ENCODE measurements at places on chromosomes 7 and 10. TPM values are rescaled to one million over a fixed set of nuclear protein-coding genes. Genes with fewer than 3 reads are reported as not detected.
A peak's percentile ranks its signal among the peaks of the same experiment; 100 is the strongest.

DNA sequence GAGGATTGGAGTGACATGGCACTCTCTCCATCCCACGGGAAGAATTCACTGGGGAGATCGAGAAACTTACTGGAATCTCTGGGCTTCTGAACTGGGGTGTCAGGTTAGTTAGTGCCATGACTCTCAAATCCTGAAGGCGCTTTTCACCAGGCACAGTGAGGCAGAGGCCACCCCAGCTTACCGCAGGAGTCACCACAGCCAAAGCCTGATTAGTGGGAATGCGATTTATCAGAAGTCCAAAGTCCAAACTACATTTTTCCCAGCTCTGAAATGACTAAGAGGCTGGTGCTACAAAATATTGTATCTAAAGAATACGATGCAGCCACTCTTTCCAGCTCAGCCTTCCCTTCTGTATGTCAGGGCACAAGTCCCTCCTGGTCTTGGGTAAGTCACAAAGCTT, 334.8 kb upstream of the SHH start:
- DNase-seq = no peak

- no peak for DNase-seq
Measured at GRCh38 chr7:44093102-44093641, 10.8 kb upstream of the POLM start.

- DNase-seq = no peak
Measured at GRCh38 chr10:124377101-124377500, 41.6 kb downstream of the OAT start.

- DNase-seq = no peak
Measured at GRCh38 chr10:70357565-70357964, 24.9 kb downstream of the LRRC20 start.

DNA sequence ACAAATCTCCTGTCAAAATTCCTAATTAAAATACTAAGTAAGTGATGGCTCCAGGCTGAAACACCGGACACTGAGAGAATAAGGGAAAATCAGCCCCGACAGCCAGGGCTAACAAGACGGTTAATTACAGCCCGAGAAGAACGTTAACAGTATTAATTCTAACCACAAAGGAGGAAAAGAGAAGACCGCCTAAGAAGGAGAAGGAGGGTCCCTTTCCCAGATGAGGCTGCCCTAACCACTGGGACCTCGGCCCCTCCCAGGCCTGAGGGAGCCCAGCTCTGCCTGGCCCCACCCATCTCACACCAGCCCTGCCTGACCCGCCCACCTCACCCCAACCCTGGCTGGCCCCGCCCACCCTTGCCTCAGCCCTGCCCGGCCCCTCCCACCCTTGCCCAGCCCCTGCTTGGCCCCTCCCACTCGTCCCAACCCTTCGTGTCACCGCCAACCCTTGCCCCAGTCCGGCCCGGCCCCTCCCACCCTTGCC, 51.3 kb downstream of the PWWP2B start:
- peak; percentile 84 for DNase-seq

DNA sequence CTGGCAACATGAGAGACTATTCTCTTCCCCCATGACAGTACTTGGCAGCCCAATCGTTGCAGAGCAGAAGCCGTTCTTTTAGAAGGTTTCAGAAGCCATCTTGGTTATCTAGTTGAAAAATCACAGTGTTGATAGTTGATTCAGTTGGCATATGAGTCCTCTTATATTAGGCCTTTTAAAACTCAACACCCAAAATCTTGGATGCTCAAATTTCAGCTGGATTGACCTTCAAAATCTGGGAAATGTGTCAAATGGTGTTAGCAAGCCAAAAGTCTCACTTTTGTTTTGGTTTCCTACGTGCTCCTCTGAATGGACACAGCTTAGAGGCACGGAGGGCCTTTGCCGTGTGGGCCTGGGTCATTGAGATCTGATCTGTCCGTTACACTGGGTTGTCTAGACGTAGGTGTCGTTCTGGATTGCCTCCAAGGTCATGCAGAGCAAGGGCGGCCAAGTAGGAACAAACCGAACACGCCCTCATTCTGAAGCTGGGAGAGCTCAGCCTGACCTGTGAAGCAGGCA, 59.3 kb upstream of the BMPER start:
- DNase-seq = peak; percentile 64

DNA sequence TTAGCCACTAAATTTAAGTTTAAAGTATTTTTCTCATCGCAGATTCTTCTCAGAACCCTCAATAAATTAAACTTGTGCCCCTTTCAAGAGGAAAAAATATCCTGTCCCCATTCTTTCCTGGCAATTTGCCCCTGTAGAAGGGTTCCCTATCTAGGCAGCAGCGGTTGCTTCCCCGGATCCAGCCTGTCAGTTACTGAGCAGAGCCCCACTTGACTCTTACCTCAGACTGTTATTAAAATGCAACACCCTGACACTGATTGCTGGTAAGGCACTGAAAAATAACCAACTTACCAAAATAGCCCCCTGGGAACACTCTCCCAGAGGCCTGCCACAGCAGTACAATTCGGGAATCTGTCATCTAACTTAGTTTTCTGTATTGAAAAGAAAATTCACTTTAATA, 13.9 kb downstream of the LMTK2 start:
- DNase-seq = no peak

GRCh38 chr10:60735244-60735643, 43.0 kb upstream of the CDK1 start:
- no peak for DNase-seq

DNA sequence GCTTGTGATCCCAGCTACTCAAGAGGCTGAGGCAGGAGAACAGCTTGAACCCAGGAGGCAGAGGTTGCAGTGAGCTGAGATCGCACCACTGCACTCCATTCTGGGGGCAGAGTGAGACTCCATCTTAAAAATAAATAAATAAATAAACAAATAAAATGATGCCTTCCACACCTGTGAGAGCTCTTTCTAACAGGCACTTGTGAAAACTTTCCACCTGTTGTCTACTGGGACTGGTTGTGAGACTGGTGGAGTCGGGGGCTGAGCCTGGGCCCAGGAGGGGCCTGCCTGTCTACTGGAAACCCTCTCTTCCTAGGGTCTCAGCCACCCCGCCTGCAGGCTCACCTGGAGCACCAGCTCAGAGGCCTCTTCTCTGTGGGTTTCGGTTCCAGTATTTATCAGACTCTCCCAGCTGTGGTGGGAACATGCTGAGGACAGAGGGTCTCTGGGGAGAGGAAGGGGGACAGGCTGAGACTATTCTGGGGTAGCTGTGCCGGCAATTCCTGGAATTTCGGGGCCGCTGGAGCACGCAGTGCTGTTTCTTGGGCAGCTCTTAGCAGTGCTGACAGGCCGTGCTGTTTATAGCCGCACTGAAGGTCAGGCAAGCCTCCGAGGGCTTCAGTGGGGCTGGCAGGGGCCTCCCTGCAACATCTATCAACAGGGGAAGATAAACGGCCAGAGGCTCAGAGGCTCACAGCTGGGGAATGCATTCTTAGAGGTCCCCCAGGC, 3.8 kb downstream of the LDB3 start:
- DNase-seq = peak; percentile 73

DNA sequence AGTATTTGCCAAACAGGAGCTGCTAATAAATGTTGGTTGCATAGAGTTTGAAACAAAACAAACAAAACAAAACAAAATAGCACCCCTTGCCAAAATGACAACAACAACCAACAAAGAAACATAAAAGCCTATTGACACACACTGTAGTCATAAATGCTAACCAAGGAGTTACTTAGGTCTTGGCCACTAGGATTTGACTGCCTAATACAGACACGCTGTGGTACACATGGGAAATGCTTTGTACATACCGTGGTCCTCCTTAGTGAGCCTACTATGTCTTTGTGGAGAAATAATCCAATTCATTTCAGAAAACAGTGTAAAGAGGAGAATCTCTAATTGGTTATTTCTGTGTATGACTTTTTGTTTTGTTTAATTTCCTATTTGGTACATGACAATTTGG, 53.2 kb upstream of the MTPN start:
- DNase-seq = no peak

The TRPV5 gene
- total RNA-seq = not detected

All from right cardiac atrium (tissue), 5 donors.